CD8-positive, alpha-beta T cell (primary cell): ENCODE measurements at places on chromosomes 4 and X. TPM values are rescaled to one million over a fixed set of nuclear protein-coding genes. Genes with fewer than 3 reads are reported as not detected.

DNA sequence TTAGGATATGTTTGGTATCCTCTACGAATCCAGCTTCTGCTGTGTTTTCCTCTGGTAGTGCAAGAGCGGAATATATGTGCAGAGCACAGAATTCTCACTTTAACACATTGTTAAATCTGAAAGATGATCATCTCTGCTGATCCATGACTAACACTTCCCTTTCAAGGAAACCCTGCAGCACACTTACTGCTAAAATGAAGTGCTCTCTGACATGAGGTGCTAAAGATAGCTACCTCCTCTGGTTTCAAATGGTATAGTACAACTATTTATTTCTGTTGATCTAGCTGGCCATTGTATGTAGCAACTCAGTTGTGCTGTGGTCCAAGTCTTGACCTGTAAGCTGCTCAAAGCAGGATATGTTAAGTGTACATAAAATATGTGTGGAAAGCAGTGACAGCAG, 162.4 kb upstream of the FMR1 start:
- DNase-seq, result no peak

The TMEM165 gene
- total RNA-seq, result 31.5 TPM

DNA sequence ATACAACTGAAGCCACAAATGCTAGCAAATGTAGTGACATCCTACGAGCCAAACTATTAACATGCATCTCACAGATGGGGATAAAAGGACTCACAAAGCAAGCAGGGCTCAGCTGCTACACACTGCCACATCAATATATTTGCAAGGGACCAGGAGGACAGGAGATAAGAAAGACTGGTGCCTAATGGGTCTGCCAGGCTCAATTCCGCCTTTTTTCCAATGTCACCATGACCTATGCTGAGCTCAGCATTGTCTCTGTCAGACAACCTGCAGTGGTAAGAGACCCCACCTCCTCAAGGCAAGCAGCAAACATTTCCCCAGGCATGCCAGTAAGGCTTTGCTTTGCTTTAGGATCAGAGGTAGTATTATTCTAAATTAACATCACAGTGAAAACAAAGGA, 435 bp downstream of the DCX start:
- DNase-seq, result no peak

DNA sequence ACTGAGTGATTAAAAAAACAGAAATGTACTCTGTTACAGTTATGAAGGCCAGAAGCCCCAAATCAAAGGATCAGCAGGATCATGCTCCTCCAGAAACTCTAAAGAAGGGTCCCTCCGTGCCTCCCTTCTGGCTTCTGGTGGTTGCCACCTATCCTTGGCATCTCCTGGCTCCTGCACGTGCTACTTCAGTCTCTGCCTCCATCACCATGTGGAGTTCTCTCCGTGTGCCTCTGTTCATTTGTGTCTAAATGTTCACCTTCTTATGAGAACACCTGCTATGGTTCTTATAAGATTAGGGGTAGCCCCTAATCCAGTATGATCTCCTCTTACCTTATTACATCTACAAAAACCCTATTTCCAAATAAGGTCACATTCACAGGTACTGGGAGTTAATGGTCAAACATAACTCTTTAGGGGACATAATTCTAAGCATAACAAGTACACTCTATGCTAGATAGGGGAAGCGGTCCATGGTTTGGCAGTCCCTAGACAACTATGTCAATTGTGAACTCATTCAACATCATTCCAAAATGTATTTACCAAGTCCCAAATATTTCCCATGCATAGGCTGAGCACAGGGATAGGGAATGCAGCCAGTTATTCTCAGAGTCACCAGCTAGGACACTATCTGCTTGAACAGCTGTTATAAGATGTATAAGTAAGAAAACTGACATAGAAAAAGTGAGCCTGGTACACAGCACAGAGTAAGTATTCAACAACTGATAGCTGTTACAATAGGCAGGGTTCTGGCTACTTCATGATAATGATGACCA, 295.5 kb upstream of the BOD1L1 start:
- no peak for DNase-seq

The MAD2L1 gene
- 9.1 TPM for total RNA-seq

DNA sequence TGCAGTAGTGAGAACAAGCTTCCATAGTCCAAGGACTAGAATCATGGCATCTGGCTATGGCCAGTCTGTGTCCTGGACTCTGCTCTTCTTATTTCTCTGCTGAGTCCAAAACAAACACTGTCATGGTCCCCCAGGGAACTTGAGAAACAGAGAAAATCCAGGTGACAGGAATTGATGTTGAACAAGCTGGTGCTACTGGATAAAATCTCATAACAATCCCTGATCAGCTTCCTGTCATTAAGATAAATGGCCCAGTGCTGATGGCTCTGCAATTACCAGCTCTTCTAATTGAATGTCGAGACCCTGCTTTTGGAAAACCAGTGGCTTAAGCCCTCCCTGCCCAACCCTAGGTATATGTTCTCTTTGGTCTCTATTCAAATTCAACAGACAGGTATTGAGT, 58.8 kb upstream of the ARHGAP36 start:
- no peak for DNase-seq

DNA sequence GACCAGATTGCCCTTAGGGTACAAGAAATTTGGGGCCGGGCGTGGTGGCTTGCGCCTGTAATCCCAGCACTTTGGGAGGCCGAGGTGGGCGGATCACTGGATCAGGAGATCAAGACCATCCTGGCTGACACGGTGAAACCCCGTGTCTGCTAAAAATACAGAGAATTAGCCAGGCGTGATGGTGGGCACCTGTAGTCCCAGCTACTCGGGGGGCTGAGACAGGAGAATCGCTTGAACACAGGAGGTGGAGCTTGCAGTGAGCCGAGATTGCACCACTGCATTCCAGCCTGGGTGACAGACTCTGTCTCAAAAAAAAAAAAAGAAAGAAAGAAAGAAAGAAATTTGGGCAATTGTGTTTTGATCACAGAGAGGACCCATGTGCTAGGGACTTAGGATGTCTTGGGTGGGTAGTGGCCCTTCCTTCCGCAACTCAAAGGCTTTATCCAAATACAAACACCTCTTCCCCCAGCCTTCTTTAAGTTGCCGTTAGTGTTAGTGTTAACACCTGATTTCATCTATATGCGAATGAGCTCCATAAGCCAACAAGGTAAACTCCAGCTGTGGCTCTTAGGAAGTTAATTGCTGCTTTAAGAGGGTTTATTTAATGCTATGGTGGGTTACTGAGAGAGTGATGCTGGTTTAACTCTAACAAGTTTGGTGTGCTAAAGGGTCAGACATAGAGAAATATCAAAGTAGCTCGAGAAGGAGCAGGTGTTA, 8.6 kb upstream of the CCDC110 start:
- DNase-seq, result no peak

The NOX1 gene
- not detected for total RNA-seq

DNA sequence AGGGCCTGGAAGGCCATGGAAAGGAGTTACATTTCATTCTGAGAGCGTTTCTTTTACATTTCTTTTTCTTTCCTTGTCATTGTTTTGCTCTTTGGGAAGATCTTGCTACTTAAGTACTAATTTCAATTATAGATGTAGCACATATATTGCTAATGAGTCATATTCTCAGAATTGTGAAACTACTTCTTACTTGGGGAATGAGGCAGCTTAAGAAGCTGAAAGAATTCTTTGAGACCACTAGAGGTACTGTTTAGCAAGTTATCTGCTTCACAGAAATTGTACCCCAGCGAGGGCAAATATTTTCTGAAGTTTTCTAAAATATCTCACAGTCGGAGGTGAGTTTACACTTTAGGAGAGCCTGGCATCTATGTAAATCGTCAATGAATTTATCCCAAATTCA, 100.6 kb downstream of the AFF2 start:
- DNase-seq, result no peak

- DNase-seq, result no peak
These were observed 411.2 kb downstream of the MID1IP1 start for GRCh38 chrX:39212456-39212855.

The NPFFR2 gene
- not detected for total RNA-seq

- DNase-seq, result peak; percentile 30
These were observed 38.4 kb downstream of the NAP1L5 start for GRCh38 chr4:88659055-88659889.

The TCEAL6 gene
- total RNA-seq, result not detected

The ASMT gene
- 1.8 TPM for total RNA-seq

DNA sequence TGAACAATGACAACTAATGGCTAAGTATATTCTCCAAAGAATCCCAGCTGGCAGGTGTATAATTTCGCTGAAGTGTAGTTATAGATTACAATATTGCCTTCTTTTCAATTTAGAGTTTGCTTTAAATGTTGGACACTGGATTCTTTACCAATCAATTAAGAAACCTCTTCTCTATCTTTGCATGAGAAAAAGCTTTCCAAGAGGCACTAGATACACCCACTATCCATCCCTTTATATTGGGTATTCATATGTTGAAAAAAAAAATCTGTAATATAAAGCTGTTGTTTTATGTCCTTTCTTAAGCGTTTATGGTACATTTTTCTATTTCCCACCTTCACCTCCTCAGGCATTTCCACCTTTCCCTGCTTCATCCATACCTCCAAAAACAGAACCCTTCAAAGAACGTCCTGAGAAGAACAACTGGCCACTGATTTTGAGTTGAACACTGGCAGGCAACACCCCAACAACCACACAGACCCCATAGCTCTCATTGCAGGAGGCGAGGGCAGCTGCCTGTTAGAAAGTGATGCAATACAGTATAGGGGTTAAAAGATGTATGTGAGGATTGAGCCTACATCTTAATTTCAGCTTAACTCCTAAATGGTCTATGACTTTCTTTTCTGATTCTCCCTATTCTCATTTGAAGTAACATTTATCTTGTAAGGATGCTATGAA, 11.8 kb downstream of the ADH6 start:
- DNase-seq, result no peak

GRCh38 chr4:5572114-5572513, 136.2 kb downstream of the EVC2 start:
- DNase-seq, result no peak

GRCh38 chr4:47597696-47598095, 112.6 kb downstream of the ATP10D start:
- no peak for DNase-seq

The ADGRL3 gene
- not detected for total RNA-seq

DNA sequence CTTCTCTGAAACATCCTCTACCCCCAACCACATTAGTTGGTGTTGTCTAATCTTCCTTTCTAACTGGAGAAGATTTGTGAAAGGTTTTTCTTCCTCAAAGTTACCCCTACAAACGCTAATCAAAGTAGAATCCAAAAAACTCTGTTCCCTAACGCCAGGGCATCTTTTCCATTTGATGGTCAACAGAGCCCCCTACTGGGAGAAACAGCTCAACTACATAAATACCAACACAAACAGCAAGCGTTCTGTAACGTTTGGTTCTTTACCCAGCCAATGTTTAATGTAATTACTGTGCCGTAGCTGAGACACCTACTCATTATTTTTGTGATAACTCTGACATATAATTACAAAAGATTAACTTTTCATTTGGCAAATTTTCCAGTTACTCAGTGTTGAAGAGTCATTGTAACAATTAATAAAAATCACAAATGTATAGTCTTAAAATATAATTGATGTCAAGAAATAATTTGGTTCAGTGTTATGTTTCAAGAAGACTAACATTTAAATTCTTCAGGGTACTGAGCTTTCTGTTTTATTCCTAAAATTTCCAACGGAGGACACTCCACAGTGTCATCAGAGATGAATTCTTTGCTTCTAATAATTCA, 94.9 kb upstream of the TBC1D9 start:
- no peak for DNase-seq

DNA sequence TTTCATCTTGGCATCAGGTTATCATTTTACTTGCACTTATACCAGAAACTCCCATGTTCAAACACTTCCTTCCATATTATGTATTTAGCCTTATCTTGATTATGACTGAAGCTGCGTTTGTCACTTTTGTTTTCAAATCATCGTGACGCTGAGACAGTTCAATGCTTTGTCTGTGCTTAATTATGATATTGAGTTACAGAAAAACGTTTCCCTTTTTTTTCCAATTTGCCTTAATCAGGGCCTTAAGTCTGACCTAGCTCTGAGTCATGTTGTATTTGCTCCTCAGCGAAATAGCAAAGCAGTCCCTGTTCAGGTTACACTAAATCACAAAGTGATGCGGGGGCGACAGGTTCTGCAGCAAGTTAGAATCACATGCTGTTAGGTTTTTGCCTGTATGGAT, 254.7 kb downstream of the AFF2 start:
- no peak for DNase-seq

GRCh38 chr4:117429506-117429905, 344.1 kb upstream of the TRAM1L1 start:
- DNase-seq, result no peak

GRCh38 chrX:85221361-85221760, 22.2 kb downstream of the SATL1 start:
- DNase-seq, result no peak

The TRO gene
- total RNA-seq, result 0.58 TPM

DNA sequence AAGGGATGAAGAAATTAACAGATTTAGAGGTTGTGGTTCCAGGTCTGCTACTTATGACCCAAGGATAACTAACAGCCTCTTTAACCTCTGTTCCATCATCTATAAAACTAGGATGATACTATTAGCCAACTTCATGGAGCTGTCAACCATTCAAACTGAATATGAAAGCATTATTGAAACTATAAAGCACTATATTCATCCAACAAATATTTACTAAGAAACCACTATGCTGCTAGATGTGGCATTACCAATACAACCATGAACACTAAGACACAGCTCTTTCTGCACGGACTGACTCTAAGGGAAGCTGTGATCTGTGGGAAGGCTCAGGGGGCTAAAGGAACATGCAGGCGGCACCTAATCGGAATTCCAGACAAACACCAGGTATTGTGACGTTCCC, 66.0 kb downstream of the APBB2 start:
- no peak for DNase-seq

DNA sequence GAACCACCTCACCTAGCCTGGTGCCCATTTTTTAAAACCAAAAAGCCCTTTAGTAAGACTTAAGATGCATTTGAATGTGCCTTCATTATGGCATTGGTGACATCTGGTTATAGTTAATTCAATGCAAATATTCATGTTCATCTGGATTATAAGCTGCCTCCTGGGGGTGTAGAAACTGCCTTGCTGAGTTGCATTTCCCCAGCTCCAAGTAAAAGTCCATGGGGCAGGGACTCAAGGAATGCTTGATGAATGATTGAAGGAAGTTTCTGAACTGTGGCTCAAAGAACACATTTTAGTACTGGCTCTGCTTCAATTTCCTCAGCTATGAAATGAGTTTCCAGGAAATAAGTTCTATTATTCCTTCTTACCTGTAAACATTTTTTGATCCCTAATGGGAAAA, 18.5 kb upstream of the RBM47 start:
- no peak for DNase-seq
